CD14-positive monocyte (primary cell): ENCODE measurements at places on chromosomes 1 and 21. TPM values are rescaled to one million over a fixed set of nuclear protein-coding genes. Genes with fewer than 3 reads are reported as not detected.

DNA sequence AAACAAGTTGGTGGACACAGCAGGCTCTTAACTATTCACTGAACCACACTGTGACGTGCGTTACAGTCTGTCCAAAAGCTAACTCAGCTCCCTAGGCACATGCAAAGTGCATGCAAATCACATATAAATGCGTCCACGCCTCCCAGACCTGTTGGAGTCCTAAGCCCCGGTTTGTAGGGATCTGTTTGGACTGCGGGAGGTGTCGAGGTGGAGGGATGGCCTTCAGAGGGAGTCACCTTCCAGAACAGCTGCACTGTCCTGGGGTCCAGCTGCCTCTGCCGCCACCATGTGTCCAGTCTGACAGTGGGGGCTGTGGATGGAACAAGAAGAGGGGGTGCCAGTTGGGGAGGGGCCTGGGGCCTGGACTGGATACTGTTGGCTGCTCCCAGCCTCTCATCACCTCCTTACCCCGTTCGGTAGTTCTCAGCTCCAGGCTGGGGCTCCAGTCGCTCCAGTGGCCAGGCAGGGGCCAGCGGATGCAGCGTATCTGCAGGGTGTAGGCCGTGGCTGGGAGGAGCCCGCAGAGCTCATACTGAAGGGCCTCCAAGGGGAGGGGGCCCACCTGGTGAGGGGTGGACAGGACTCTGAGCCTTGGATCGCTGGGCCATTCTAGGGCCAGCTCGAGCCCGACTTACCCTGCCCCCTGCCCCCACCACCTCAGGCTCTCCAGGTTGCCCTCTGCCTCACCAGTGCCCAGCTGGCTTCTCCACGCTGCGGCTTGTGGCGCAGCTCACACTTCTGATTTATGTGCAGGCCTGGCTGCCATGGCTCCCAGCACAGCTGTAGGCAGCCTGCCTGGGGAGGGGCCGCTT, 7.9 kb upstream of the MRPS15 start:
- H3K4me1 ChIP-seq, result no peaks in the 10 kb centered on the region
- no peak for DNase-seq
- H3K27me3 ChIP-seq, result no peaks in the 10 kb centered on the region
- H3K36me3 ChIP-seq, result peaks cover 100% of the 10 kb centered on the region
- H3K27ac ChIP-seq, result peak overlapping the region; percentile 45
- H3K4me3 ChIP-seq, result no peak overlapping the region

GRCh38 chr1:76463849-76464248, 389.3 kb downstream of the ST6GALNAC3 start:
- no peak overlapping the region for H3K4me3 ChIP-seq
- no peak for DNase-seq
- H3K4me1 ChIP-seq, result no peaks in the 10 kb centered on the region
- no peaks in the 10 kb centered on the region for H3K27me3 ChIP-seq
- no peak overlapping the region for H3K27ac ChIP-seq

GRCh38 chr1:248359415-248359814, 2.0 kb upstream of the OR2T4 start:
- H3K4me1 ChIP-seq, result no peaks in the 10 kb centered on the region
- no peak for DNase-seq
- no peak overlapping the region for H3K4me3 ChIP-seq

DNA sequence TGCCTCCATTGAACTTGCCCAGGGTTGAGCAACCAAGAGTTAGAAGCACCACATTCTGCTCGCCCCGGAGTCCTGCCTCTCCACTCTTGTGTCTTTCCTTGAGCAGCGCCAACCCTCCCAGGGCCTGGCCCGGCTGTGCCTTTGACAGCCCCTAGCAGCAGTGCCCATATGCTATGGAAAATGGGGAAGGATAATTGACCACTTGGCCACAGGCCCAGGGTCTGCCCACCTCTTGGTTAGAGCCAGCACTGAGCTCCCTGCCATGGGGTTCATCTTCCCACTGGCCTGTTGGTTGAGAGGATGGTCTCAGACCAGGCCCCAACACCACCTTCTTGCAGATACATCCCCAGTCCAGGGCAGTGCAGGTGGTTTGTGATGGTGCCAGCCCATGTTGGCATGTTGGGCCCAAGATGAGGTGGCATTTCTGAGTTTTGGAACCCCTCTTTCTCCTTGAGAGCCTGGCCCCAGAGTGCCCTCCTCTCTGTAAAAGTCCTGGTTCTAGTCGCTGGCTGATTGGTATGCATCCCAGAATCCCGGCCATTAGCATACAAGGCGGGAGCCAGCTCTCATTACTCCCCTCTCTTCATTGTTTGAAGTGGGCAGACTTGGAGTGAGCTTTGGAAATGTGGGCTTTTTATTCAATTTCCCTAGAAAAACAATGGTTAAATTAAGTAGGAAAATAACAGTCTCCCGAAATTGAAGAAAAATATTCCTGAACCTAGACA, 7.6 kb downstream of the ARHGEF10L start:
- no peak for DNase-seq
- no peaks in the 10 kb centered on the region for H3K36me3 ChIP-seq
- H3K4me3 ChIP-seq, result no peak overlapping the region
- no peak overlapping the region for H3K27ac ChIP-seq

- peaks cover 22% of the 10 kb centered on the region for H3K4me1 ChIP-seq
- H3K4me3 ChIP-seq, result peak overlapping the region; percentile 33
- peaks cover 37% of the 10 kb centered on the region for H3K27me3 ChIP-seq
- no peaks in the 10 kb centered on the region for H3K36me3 ChIP-seq
- no peak overlapping the region for H3K27ac ChIP-seq
Measured at GRCh38 chr1:228060458-228061190, 21.9 kb upstream of the ARF1 start.

DNA sequence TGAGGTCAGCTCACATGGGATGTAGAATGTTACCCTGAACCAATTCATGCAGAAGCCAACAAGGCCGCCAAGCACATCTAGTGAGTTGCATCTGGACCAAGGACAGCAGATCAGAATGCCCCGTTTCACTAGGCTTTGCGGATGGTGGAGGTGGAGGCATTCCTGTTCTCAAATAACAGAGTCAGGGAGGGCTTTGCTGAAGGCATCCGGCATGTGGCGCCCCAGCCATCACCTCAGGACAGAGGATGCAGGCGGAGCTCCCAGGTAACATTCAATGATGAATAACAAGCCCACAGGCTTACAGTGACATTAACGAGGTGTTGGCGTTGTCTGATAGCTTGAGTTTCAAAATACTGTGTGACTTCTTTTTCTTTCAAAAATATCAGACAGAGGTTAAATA, 476.2 kb downstream of the CAMTA1 start:
- no peak for DNase-seq
- H3K4me1 ChIP-seq, result no peaks in the 10 kb centered on the region
- H3K27ac ChIP-seq, result no peak overlapping the region
- H3K27me3 ChIP-seq, result no peaks in the 10 kb centered on the region

- H3K27me3 ChIP-seq, result peaks cover 5% of the 10 kb centered on the region
- H3K27ac ChIP-seq, result no peak overlapping the region
- no peak for DNase-seq
- H3K4me3 ChIP-seq, result no peak overlapping the region
- H3K36me3 ChIP-seq, result no peaks in the 10 kb centered on the region
- H3K4me1 ChIP-seq, result peaks cover 38% of the 10 kb centered on the region
Measured at GRCh38 chr1:18945401-18945849, 11.1 kb downstream of the IFFO2 start.

GRCh38 chr1:53066488-53066887, 4.5 kb downstream of the PODN start:
- peaks cover 25% of the 10 kb centered on the region for H3K27me3 ChIP-seq
- H3K4me3 ChIP-seq, result no peak overlapping the region
- H3K27ac ChIP-seq, result no peak overlapping the region
- no peak for DNase-seq
- H3K36me3 ChIP-seq, result no peaks in the 10 kb centered on the region

- DNase-seq, result no peak
- no peaks in the 10 kb centered on the region for H3K4me1 ChIP-seq
- no peaks in the 10 kb centered on the region for H3K36me3 ChIP-seq
- H3K27me3 ChIP-seq, result no peaks in the 10 kb centered on the region
- H3K27ac ChIP-seq, result no peak overlapping the region
Measured at GRCh38 chr1:223345720-223346119, 18.3 kb downstream of the SUSD4 start.

Gene SUSD4
- 0.50 TPM for polyA plus RNA-seq

Gene CRNN
- polyA plus RNA-seq, result not detected

Gene PATJ
- polyA plus RNA-seq, result 0.01 TPM in 2 replicates

DNA sequence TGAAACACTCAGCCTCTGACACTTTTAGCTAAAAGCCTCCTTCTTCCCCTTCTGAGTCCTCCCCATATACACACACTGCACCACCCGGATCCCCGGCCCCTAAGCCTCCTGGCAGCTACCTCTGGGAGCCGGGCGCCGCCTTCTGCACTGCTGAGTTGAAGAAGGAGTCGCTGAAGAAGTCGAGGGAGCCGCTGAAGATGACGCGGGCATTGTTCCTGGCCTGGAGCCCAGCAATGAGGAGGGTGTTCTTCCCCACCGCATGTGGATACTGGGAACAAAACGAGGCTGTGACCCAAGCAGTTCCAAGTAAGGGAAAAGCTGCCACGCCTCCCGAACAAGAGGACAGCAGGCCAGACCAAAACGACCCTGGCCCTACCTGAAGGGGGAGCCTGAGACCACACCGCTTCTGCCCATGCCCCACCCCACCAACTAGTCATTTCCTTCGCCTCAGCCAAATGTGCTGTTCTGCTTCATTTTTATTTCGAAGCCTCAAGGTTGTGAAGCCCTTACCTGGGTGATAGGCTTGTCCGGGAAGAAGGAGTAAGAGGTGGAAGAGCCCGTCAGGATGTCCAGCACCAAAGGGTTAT, 7.0 kb downstream of the DDOST start:
- no peak overlapping the region for H3K4me3 ChIP-seq
- H3K27ac ChIP-seq, result no peak overlapping the region
- H3K27me3 ChIP-seq, result no peaks in the 10 kb centered on the region
- DNase-seq, result no peak
- no peaks in the 10 kb centered on the region for H3K4me1 ChIP-seq

GRCh38 chr1:115012434-115012833, 17.2 kb upstream of the TSHB start:
- no peak for DNase-seq
- H3K4me3 ChIP-seq, result no peak overlapping the region
- no peaks in the 10 kb centered on the region for H3K27me3 ChIP-seq
- no peaks in the 10 kb centered on the region for H3K36me3 ChIP-seq

GRCh38 chr1:192100686-192101468, 57.4 kb upstream of the RGS18 start:
- H3K4me1 ChIP-seq, result no peaks in the 10 kb centered on the region
- H3K27me3 ChIP-seq, result no peaks in the 10 kb centered on the region
- no peak for DNase-seq

DNA sequence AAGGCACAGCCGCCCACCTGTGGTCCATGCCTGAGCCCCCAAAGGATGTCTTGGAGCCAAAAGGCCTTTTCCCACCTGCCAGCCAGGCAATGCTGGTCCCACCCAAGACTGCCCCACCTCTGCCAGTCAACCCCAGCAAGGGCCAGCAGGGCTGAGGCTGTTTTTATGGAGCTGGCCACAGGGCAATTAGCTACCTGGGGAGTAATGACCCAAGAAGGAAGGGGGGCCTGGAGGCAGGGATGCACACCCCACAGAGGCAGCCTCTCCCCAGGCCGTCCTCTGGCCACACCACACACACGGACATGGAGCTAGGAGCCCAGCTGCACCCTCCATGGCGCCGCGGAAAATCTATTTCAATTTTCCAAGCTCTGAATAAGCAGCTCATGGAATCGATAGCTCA, 27.2 kb downstream of the CHD5 start:
- peaks cover 5% of the 10 kb centered on the region for H3K4me1 ChIP-seq
- no peaks in the 10 kb centered on the region for H3K27me3 ChIP-seq
- DNase-seq, result no peak
- H3K36me3 ChIP-seq, result no peaks in the 10 kb centered on the region
- H3K4me3 ChIP-seq, result no peak overlapping the region

GRCh38 chr1:31208361-31208945, 31.2 kb downstream of the NKAIN1 start:
- H3K4me3 ChIP-seq, result no peak overlapping the region
- DNase-seq, result peak; percentile 32

Gene FAM3B
- polyA plus RNA-seq, result 0.15 TPM
